D341Med (cell line): ENCODE measurements at places on chromosomes 3 and 15.
A peak's percentile ranks its signal among the peaks of the same experiment; 100 is the strongest.

DNA sequence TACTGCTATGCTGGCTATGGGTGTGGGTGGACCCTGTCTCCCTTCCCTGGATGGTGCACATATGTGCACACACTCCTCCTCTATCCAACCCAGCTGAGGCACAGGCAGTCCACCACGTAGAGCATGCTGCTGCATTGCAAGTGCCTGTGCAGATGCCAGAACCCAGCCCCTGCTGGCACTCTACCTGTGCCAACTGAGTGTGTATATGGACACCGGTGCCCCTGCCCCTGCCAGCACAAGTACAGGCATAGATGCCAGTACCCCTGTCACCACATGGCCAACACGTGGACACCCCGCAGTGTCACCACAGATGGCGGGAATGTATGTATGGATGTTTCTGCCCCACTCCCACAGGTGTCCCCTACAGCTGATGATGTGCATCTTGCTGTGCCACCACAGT, 216.5 kb downstream of the ISL2 start:
- DNase-seq = no peak

GRCh38 chr3:182912474-182912873, 67.9 kb downstream of the DCUN1D1 start:
- no peak for DNase-seq

GRCh38 chr3:40417845-40418543, 31.0 kb downstream of the ENTPD3 start:
- no peak for DNase-seq

DNA sequence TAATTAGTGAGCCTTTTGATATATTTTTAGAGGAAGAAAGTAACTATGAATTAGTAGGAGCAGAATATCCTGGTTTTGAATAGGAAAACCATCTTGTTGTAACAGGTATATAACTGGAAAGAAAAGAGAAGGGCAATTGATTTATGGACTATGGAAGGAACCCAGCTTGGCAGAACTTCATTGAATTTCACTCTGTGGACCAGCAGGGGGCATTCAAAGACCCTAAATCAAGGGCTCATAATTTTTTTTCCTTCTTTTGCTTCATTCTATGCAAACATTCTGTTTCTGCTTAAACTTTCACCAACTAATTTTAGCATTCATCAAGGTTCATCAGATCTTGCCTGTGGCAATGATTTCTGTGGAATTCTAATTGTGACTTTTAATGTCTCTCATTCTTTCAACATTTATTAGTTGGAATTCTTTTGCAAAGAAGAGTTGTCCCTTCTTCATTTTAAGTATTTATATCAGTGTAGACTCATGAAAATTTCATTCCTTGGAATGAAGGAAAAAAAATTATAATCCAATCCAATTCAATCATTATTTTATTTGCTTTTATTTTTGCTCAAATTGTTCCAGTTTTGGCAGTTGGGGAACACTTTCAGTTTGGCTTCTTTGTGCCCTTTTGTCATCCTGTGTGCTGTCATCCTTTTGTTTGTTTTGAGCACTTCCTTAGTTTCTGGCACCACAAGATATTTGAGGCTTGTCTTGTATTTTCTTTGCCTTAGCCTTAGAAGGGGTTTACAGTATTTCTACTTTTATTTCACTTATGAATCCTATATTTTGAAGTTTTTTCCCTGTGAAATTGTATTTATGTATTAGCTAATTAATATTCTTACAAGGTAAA, 30.4 kb downstream of the NXPE3 start:
- DNase-seq = peak; percentile 49

- no peak for DNase-seq
Observed at GRCh38 chr15:101093958-101094357, 157.9 kb downstream of the CHSY1 start.

DNA sequence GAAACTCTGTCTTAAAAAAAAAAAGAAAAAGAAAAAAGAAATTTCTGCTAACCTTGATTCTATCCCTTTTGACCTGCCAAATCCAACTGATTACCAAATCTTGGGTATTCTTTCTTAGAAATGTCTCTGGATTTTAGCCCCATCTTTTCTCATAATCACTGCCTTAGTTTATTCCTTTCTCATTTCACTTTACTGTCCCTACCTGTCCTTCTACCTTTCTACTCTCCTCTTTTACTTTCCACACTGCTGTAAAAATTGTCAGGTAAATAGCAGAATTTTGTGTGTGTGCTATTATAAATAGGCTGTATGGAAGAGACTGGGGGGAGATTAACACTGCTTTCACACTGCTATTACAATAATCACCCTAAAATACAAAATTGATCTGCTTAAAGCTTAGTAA, 16.7 kb downstream of the PIK3CA start:
- no peak for DNase-seq

DNA sequence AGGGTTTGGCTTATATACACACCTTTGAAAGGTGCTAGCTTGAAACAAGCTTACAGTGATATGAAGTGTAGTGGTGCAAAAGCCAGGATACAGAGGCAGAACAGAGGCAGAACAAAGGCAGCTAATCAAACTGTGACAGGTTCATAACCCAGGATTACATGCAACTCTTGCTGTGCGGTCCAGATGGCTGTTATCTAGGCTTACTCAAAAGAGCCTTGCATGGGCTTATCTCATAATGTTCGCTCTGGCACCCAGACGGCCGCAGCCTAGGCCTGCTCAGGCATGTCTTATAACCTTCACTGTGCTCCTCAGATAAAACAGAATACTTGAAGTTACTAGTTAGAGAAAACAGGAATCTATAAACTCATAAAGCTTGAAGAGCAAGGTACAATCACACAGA, 22.8 kb upstream of the NOX5 start:
- peak; percentile 73 for DNase-seq

- peak; percentile 89 for DNase-seq
Observed at GRCh38 chr15:73908030-73908821, 18.0 kb upstream of the LOXL1 start.

GRCh38 chr15:74269362-74270035, 33.4 kb downstream of the CCDC33 start:
- no peak for DNase-seq

GRCh38 chr3:75906555-75907112, 121.3 kb upstream of the ZNF717 start:
- peak; percentile 60 for DNase-seq

- no peak for DNase-seq
Observed at GRCh38 chr3:112261742-112262141, 32.3 kb downstream of the SLC9C1 start.

- DNase-seq = no peak
Observed at GRCh38 chr3:155946178-155946577, 75.7 kb downstream of the GMPS start.

DNA sequence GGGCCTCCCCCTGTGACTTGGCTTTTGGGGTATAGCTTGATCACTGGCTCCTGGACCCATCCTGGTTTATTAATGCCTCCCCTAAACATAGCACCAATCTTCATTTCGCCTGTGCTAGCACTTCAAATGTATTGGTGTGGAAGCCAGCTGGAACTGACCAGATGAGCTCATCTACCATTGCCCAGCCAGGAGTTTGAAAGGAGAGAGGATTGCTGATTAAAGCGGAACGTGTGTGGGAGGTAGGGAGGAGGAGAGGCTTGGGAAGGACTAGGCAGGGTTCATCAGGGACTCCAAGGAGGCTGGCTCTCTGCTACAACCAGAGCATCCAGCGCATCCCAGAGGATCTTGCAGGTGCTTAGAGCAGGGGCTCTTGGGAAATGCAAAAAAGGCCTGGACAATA, 34.4 kb upstream of the TLE3 start:
- DNase-seq = no peak

- no peak for DNase-seq
Observed at GRCh38 chr3:184315543-184315867, 1.1 kb downstream of the EIF4G1 start.

- no peak for DNase-seq
Observed at GRCh38 chr3:149783576-149783975, 8.8 kb downstream of the ANKUB1 start.

DNA sequence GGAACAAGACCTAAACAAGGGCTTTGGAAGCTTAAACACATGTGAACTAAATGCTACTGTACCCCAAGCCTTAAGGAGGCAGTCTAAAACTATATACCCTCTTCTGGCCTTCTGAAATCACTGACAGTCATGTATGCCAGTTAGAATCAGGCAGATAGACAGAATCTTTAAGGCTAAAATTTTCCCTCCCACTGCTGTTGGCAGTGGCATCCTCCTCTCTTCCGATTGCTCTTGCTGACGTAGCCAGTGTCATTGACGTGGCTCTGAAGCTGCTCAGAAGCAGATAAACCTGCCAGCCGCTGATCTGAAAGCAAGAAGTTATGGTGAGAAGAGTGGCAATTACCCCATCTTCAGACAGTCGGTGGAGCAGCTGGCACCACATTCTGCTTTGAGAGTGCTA, 3.3 kb downstream of the RYR3 start:
- DNase-seq = no peak

DNA sequence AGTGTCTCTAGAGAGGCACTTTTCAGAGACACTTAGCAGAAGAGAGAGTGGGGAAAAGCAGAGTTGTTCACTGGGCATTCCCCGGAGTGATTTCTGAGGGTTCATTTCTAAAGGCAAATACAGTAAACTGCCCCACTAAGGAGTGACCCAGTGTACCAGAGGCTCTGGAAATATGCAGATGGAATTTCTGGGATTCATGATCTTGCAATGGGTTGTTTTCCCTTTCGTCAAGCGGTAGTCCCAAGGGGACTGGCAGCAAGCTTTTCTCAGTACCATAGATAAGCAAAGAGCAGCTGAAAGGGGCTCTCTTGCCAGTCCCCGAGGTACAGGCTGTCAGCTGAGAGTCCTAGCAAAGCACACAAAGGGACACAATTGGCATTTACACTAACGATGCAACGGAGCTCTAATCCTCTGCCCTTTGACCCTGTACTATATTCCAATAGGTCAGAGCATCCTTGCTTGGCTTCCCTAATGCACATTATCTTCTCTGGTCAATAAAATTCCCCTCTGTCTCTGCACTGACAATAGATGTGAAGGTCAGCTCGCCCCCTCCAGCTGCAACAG, 155.6 kb downstream of the SEMA6D start:
- DNase-seq = no peak

- DNase-seq = no peak
Observed at GRCh38 chr3:195105389-195105788, 165.6 kb downstream of the XXYLT1 start.

- no peak for DNase-seq
Observed at GRCh38 chr3:156675830-156676767, 1.7 kb downstream of the TIPARP start.

DNA sequence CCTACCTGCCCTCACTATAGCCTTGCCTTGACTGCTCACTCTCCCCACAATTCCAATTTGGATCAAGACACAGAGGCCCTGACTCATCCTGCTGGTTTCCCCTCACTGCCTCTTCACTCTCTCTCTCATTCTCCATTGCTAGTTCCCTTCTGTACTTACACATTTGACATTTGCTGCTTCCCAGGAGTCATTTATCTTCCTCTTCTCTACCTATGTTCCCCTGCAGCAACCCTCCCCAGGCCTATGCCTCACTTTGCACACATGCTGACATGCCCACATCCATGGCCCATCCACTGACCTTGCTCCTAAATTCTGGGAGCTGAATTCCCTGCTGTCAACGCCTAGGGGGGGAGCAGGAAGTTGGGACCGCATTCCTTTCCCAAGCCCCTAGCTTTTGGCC, 82.2 kb downstream of the SRGAP3 start:
- no peak for DNase-seq

- no peak for DNase-seq
Observed at GRCh38 chr15:40105517-40106202, 3.0 kb downstream of the BMF start.
